ENCODE measurements at places on chromosomes 12 and 14.

GRCh38 chr14:36194663-36195062, 18.1 kb upstream of the PTCSC3 start:
- no peak for DNase-seq

GRCh38 chr14:63032641-63033040, 12.6 kb downstream of the KCNH5 start:
- DNase-seq: no peak

DNA sequence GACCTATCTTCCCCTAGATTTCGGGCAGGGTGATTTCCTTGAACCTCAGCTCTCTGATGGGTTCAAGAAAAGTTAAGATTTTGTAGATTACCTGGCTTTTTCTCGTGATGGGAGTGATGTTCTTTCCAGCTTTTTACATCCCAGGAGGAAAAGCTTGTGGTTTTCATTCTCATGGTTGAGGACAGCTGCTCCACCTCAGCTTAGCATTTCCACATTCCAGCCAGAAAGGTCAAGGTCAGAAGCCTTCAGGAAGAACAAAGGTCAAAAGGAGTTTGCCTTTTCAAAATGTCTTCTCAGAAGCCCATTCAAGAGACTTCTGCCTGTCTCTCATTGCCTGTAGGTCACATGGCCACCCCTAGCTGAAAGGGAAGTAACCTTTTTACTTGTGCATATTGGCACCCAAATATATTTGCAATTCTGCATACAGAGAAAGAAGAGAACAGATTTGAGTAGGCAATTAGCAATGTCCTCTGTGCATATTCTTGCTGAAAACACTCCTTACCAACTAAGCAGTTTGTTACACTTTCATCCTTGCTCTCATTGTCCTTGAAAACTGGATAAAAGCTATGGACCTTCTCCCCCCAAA, 6.6 kb upstream of the ADGRD1 start:
- no peak for DNase-seq

GRCh38 chr12:64521833-64522232, 69.9 kb downstream of the TBK1 start:
- DNase-seq: no peak

DNA sequence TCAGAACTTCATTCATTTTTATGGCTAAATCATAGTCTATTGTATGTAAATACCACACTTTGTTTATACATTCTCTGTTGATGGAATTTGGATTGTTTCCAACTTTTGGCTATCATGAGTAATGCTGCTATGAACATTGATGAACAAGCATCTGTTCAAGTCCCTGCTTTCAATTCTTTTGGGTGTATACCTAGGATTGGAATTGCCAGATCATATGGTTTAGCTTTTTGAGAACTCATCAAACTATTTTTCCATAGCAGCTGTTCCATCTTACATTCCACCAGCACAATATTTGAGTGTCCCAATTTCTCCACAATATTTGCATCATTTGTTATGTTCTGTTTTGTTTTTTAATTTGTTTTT, 52.3 kb upstream of the CCND2 start:
- DNase-seq: no peak

DNA sequence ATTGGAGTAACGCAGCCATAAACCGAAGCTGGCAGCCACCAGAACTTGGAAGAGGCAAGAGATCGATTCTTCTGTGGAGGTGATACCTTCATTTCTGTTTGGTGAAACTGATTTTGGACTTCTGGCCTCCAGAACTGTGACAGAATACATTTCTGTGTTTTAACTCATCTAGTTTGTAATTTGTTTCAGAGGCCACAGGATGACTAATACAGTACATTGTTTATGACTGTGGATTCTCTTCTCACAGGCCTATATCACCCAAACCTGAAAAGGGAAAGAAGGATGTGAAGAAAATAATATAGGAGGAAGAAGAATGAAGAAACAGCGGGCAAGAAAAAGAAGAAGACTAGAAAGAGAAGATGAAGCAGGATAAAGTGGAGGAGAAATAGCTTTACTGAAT, 263.8 kb upstream of the DIO2 start:
- no peak for DNase-seq

DNA sequence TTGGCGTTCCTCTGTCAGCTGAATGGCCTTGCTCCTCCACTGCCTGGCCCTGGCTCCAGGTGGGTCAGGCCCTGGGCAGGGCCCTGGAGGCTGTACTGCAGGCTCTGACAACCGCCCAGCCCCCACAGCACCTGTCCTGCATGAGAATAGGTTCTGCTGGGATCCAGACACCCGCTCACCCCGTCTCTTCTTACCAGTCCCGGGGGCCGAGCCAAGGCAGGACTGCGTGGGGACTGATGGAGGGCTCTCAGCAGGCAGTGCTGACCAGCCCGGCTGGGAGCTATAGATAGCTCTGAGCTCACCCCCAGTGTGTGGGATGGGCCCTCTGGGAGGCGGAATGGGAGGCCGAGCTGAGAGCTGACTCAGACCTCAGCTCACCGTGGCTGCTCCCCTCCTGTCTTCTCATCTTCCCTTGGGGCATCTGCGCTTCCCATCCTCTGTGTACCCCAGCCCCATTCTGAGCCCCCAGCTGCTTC, 39.6 kb downstream of the TEAD4 start:
- DNase-seq: no peak

GRCh38 chr12:124184456-124184855, 110.4 kb upstream of the RFLNA start:
- no peak for DNase-seq

- no peak for DNase-seq
These were observed 9.8 kb downstream of the SSTR1 start for GRCh38 chr14:38217553-38217952.

DNA sequence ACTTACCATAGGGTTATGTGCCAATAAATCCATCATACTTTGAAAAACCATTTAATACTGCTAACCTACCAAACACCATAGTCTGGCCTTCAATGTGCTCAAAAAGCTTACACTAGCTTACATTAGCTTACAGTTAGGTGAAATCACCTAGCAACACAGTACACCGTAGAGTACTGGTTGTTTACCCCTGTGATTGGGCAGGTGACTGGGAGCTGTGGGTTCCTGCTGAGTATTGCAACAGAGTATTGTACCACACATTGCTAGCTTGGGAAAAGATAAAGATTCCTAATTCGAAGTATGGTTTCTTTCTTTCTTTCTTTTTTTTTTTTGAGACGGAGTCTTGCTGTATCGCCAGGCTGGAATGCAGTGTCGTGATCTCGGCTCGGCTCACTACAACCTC, 5.6 kb downstream of the ATP5MC2 start:
- no peak for DNase-seq

- DNase-seq: no peak
These were observed 4.4 kb downstream of the KRT3 start for GRCh38 chr12:52791271-52792184.

DNA sequence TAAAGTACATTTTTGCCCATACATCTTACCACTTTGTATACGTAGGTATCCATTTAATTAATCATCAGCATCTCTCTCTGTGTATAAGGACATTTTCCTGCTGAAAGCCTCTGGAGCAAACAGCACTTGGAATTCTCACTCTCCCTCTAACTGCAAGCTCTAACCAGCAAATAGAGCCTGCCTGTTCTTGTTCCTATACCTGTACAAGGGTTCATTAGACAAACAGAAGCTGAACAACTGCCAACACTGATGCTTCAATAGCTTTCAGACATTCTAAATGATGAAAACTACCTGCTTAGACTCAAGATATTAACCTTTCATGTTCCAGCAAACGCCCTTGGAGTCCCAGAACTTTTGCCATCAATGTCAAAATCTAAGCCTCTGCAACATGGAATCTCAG, 98.0 kb downstream of the KCNH5 start:
- DNase-seq: no peak

GRCh38 chr14:101731187-101732080, 30.1 kb upstream of the PPP2R5C start:
- peak; percentile 20 for DNase-seq

Data from NCI-H446 treated with DMSO at 0.1 percent for 48 hours (cell line).